Pons (tissue), 1 donor: ENCODE measurements at places on chromosomes 3 and 15.

- DNase-seq = peak; percentile 58
Observed at GRCh38 chr3:138367911-138368310, 19.5 kb downstream of the MRAS start.

GRCh38 chr3:173138026-173138425, 3.0 kb downstream of the SPATA16 start:
- DNase-seq = no peak

GRCh38 chr3:61632568-61633175, 71.3 kb downstream of the PTPRG start:
- no peak for DNase-seq

DNA sequence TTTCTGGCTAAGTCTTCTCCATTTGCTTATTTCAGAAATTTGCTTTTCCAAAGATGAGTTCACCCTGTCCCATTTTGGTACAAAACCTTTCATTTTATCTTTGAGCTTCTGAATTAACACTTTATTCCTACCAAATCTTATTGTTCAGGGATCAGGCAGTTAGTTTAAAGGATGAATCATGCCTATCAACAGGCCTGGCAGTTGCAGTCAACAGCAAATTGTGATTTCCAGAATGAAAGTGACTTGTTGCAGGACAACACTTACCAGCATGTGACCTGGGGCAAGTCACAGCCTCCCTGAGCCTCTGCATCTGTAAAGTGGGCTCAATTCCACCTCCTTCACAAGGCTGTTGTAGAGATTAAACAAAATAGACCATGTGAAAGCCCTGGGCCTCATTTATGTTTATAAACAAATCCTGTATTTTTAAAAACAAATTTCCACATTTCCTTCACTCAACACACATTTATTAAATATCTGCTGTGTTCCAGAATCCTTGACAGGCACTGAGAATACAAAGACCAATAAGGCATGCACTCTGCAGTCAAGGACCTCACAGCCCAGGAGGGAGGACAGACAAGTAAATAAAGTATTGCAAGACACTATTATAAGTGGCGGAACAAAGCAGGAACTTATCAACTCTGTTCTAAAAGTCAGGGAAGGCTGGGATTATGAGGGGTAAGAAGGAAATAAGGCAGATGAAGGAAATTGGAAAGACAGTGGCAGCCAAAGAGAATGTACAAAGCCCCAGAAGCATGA, 359.1 kb upstream of the IL12A start:
- DNase-seq = no peak

DNA sequence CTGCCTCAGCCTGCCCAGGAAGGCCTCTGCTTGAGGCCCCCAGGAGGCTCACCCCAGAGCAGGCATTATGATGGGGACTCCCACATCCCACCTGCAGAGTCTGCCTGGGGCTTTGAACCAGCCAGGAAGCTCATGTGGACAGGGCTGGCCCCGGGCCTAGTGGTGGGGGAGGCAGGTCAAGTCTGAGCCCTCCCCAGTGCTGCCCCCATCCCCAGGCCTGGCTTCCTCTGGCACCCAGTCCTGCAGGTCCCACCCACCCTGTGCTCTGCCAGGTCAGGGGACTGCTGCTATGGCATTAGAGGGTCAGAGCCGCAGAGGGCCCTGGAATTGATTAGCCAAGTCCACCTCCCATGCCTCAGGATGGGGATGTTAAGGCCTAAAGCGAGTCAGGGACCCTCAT, 17.6 kb upstream of the VPS33B start:
- no peak for DNase-seq

DNA sequence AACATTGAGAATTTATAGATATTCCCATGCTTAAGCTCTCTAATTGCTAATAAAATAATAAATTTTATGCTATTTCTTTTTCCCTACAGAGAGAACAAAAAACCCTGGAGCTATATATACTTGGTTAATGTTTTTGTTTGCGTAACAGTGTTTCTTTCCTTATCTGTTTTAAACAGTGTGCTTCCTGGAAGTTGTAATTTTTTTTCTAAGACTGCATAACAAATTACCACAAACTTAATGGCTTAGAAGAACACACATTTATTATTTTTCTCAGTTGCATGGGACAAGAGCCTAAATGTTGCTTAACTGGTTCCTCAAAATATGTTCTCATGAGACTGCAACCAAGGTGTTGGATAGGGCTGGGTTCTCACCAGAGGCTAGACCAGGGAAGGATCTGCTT, 49.7 kb upstream of the DPH6 start:
- no peak for DNase-seq

GRCh38 chr3:17740721-17741141, 1.7 kb downstream of the TBC1D5 start:
- DNase-seq = peak; percentile 17

- DNase-seq = no peak
Observed at GRCh38 chr15:48721061-48721810, 75.7 kb upstream of the FBN1 start.

- DNase-seq = no peak
Observed at GRCh38 chr3:122284486-122284885, 40.6 kb upstream of the CSTA start.

GRCh38 chr15:97915261-97915660, 45.2 kb upstream of the ARRDC4 start:
- DNase-seq = no peak

- no peak for DNase-seq
Observed at GRCh38 chr3:142287866-142288638, 62.7 kb upstream of the GK5 start.

- peak; percentile 74 for DNase-seq
Observed at GRCh38 chr15:63968700-63969099, 77.6 kb downstream of the DAPK2 start.

DNA sequence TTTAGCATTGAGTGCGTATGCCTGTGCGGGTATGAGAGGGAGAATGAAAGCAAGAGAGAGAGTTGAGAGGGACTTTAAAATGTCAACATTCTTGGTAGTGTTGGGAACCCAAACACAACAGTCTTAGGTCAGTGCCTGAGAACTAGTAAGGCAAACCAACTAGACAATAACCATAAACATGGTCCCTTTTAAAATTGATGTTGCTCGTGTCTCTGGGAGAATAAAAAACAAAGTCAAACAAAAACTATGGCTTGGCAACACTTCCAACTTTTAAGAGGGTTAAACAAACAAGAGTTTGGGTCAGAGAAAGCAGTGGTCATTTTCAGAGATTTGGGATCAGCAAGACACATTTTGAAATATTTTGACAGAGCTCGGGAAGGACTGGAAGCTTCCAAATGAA, 146.7 kb upstream of the THBS1 start:
- DNase-seq = no peak

DNA sequence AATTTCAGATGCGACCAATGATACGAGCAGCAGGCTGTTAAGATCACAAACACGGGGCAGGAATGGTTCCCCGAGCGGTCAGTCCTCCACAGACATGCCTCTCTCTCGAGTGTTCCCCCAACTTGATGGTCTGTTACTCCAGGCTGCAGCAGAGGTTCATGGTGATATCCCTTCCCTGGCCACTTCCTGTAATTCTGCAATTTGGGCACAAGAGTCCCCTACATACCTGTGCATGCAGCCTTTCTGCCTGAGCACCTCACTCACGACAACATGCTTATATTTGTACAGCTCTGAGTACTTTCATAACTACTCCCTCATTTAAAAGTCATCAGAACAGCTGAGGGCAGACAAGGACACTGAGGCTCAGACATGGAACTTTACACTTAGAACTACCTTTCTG, 408.1 kb upstream of the NR2F2 start:
- no peak for DNase-seq
